ENCODE measurements at places on chromosomes 11 and 22. TPM values are rescaled to one million over a fixed set of nuclear protein-coding genes. Genes with fewer than 3 reads are reported as not detected.

The OR6T1 gene
- not detected for total RNA-seq

The PATE2 gene
- total RNA-seq, result not detected

The SERHL2 gene
- total RNA-seq, result 2.9 TPM

The APOA1 gene
- not detected for total RNA-seq

The GRK3 gene
- total RNA-seq, result 1.5 TPM

The OTOG gene
- not detected for total RNA-seq

The ELMOD1 gene
- not detected for total RNA-seq

The DEFB131B gene
- total RNA-seq, result not detected

The FEN1 gene
- total RNA-seq, result 66.6 TPM

The TSSK2 gene
- total RNA-seq, result not detected

The SYCE3 gene
- not detected for total RNA-seq

The ASRGL1 gene
- total RNA-seq, result 40.0 TPM

The NAALAD2 gene
- total RNA-seq, result 0.20 TPM

The C11orf21 gene
- total RNA-seq, result not detected

The MLC1 gene
- total RNA-seq, result not detected

The MMP3 gene
- not detected for total RNA-seq

The RFPL3 gene
- not detected for total RNA-seq

The ARHGAP32 gene
- 3.1 TPM for total RNA-seq

The TSPAN18 gene
- 29.4 TPM for total RNA-seq

Data from mammary microvascular endothelial cell (primary cell).